ENCODE measurements at places on chromosomes 1 and 21.

- peak; percentile 46 for DNase-seq
Measured at GRCh38 chr1:206911064-206911663, 10.6 kb downstream of the FCMR start.

- no peak for DNase-seq
Measured at GRCh38 chr1:119286587-119287181, 81.9 kb upstream of the HAO2 start.

- no peak for DNase-seq
Measured at GRCh38 chr1:93219443-93219842, 38.9 kb downstream of the CCDC18 start.

GRCh38 chr1:20601129-20601825 is 12.4 kb downstream of the CDA start:
- DNase-seq = no peak

- no peak for DNase-seq
Measured at GRCh38 chr21:42672699-42673458, 19.5 kb downstream of the PDE9A start.

- no peak for DNase-seq
Measured at GRCh38 chr1:246160905-246161304, 346.2 kb downstream of the SMYD3 start.

DNA sequence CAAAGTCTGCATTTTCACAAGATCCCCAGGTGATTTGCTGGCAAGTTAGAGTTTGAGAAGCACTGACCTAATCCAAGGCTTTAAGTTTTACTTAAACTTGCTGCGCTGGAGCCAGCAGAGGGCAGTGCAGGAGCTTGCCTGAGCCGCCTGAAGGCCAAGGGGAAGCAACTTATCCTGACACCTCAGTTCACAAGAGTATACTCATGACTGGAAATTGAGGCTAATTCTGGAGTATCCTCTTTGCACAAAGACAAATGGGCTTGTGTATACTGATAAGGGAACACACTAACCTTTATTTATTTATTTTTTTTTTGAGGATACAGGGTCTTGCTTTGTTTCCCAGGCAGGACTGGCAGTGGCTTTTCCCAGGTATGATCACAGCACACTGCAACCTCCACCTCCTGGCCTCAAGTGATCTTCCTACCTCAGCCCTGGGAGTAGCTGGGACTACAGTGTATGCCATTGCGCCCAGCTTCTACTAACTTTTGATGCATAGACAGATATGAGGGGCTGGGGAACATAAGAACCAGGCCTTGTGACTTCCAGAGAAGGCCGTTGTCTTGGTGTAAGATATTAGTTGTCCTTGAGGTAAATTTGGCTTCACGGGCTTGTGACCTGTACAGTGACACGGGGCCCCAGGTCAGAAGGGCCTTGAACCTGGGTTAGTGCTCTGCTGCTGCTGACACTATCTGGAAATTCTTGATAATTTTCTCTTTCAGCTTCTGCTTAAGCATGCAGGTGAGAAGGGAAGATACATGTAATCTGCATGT is 29.0 kb upstream of the SLAMF1 start:
- DNase-seq = peak; percentile 23

GRCh38 chr21:26842300-26842699 is 2.9 kb downstream of the ADAMTS1 start:
- no peak for DNase-seq

- no peak for DNase-seq
Measured at GRCh38 chr21:40633048-40633447, 213.9 kb downstream of the DSCAM start.

- DNase-seq = peak; percentile 63
Measured at GRCh38 chr21:15065392-15066122, 757 bp upstream of the NRIP1 start.

DNA sequence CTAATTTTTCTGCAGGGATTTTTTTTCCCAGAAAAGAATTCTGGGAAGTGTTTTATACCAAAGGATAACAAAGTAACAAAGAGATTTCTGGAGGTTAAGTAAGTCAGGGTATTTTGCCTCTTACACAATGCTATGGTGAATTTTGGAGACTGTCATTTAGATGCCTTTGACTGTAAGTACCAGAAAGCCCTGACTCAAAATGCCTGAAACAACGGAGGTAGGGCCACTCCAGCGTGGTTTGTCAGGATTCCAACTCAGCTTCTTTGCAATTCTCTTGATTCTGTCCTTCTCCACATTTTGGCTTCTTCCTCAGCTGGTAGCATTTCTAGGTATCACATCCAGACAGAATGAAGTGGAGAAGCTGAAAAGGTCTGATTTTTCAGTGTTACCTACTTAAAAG is 106.5 kb downstream of the UCHL5 start:
- no peak for DNase-seq
